AML-193 (cell line): ENCODE measurements at places on chromosomes 1 and 21.

DNA sequence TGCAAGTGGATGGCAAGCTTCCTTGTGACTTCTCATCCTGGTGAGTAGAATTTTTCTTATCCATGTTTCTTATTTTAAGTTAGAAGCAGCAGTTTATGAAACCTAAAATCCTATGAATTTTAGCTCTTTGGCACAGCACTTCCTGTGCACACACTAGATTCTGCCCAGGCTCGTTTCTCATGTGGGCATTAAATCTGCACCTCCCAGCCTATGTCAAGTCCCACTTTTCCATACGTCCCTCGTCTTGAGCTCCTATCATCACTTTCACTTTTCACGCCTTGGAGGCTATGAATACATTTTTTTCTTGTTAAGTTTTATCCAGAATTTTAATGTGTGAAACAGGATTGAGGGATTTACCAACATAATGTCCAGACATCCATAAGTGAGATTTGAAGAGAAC lies 142.1 kb downstream of the MRPS6 start:
- DNase-seq: no peak

DNA sequence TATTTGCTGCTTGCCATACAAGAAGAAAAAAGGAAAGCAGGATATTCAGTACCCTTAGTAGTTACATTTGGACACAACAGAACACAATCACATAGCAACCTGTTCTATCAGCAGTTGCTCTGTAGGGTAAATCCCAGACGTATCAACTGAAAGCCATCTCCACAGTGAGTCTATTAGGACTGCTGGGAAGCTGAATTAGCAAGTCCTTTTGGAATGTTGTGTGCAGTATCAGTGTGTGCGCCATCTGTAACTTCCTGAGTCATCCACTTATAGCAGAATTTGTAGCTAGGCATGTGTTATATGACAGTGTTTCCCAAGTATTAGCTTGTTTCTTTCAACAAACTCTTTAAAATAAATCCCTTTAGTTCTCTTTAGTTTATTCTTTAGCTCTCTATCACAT lies 21.3 kb downstream of the CCDC30 start:
- DNase-seq: no peak

- no peak for DNase-seq
Observed at GRCh38 chr21:37658817-37659458, 257.3 kb downstream of the KCNJ6 start.

DNA sequence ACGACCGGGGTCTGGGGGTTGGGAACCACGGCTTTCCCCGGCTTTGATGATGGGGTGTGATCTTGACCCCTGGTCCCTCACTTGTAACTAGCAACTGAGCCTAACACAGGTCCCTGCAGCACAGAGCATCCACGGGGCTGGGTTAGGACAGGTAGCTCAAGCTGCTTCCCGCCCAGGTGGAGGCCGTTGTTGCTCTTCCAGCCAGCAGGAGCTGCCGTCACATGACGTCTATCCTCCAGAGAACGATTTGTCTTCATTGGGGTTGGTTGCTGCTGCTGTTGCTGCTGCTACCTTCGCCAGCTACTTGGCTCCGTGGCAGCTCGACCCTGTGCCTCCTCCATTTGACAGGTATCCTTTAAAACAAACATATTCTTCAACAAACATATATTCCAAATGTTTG lies 74.3 kb upstream of the ADAR start:
- no peak for DNase-seq

DNA sequence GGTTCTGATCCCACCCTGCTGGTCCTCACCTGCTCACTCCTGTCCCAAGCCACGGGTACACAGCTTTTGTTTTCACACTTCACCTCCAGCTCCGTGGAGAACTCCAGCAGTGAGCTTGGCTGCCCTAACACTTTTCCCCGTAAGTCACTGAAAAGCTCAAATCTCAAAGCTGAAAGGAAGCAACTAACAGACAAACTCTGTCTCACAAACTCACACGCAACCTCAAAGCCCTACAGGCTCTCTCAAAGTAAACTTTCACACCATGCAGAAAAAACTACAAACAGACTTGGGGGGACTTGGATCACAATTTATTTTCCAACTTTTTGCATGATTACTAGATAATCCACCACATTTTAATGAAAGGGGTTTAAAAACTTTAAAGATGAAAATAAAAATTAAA lies 88.3 kb downstream of the AK5 start:
- DNase-seq: no peak

- DNase-seq: no peak
Observed at GRCh38 chr1:60149251-60149650, 75.7 kb upstream of the C1orf87 start.

DNA sequence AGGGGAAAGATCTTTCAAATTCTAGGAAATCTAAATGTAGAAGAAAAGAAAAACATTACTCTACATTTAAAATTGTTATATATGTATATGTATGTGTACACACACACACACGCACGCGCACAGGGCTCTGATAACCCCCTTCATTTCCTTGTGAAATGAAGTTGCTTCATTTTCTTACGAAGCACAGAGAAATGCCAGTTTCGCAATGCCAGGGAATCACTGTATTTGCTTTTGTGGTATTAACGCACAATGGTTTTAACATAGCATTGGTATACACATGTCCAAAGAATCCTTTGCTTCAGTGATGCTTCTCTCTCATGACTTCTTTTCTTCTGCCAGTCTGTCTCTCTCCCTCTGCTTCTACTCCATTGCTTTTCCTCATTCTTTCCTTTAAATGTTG lies 8.4 kb upstream of the DDAH1 start:
- no peak for DNase-seq

DNA sequence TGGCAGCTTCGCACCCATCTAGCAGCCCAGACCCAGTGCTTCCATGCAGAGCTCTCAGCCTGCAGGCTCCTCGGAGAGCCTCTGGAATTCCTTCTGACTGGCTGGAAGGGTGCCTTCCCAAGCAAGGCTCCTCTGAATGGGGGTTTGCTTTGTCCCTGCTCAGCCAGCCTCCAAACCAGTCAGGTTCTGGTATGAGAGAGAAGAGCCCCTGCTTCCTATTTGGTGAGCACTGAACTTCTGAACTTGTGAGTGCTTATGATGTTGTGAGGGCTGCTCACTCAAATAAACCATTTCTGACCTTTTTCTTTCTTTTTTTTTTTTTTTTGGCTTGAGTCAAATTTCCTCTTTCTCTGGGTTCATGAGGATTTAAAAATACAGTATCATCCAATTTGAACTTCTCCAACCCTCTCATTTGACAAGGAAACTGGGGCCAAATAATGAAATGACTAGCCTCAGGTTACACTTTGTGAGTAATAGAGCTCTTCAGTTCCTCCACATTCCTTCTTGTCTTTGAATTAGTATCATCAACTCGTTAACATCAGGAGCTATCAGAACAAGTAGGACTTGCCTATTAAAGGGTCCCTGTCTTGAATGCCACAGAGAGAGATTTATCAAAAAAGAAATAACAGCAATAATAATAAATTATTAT lies 39.6 kb downstream of the GFI1 start:
- no peak for DNase-seq

- DNase-seq: no peak
Observed at GRCh38 chr1:168001213-168001612, 64.3 kb upstream of the MPC2 start.

DNA sequence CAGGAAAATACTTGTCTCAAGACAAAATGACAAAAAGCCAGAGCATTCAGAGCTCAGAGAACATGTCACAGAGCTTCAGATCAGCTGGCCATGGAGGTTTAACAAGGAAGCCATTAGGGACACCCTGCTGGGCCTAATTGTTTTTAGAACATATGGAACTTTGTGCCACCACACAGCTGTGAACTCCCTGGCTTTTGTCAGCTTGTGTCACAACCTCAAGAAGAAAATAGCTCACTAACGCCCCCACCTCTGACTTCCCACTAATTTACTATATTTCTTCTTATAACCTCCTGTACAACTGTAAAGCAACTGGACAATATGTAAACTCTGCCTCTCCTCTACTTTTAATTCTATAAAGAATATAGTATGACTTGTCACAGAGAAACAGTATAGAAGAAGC lies 21.0 kb upstream of the TDRD10 start:
- no peak for DNase-seq

DNA sequence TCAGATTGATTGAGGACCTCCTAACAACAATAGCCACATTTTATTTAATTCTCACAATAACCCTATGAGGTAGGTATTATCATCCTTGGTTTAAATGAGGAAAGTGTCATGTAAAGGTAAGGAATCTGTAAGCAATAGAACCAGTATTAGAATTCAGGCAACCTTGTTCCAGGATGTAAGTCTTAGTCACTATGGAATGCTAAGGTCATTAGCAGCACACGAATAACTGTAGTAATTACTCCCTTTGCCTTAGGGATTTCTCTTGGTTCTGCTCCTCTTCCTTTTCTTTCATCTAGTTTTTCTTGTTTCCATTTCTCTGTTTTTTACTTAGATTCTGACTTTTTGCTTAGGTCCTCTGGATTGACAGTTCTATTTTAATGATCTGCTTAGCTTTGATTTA lies 23.1 kb upstream of the ATP6V1G3 start:
- DNase-seq: no peak

DNA sequence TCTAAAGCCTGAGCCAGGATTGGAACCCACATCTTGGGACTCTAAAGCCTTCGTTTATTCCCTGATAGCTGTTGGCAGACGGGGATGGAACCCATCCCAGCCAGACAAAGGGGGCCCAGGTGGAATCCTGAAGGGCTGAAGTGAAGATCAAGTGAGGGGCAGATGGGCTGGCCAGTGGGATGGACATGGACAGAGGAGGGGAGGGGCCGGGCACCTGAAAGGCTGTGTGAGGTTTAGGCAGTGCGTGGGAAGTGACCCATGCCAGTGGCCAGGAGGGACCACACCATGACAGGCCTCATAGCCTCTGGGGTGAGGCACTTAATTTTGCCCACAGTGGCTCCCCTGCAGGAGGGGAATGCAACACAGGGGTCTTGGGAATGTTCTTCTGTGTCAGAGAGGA lies 44.6 kb upstream of the DMRTB1 start:
- no peak for DNase-seq

DNA sequence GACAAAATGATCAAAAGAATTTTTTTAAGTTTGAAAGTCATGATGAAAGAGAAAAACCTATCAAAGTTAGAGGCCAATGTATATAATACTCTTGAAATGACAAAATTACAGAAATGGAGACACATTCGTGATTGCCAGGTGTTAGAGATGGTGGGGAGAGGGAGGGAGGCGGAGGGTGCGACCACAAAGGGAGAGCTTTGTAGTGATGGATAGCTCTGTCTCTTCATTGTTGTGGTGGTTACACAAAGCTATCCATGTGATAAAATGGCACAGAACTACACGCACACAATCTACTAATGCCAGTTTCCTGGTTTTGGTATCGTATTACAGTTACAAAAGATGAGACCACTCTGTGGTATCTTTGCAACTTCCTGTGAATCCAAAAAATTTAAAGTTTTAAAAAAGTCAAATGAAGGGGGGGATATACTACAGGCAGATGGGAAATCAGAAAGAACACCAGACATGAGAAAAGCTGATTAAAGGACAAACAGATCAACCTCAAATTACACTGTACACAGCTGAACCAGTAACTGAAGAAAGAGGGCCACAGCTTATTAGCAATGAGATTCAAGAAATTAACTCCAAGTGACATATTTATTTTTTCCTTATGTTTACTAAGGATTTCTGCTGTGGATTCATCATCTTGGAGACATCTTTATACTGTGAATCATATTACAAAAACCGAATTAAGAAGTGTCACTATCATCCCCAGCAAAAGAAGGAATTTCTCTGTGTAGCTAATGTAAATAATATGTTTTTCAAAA lies 199.1 kb downstream of the SLC45A1 start:
- DNase-seq: no peak

- DNase-seq: no peak
Observed at GRCh38 chr1:52748119-52748518, 21.9 kb downstream of the ZYG11B start.

DNA sequence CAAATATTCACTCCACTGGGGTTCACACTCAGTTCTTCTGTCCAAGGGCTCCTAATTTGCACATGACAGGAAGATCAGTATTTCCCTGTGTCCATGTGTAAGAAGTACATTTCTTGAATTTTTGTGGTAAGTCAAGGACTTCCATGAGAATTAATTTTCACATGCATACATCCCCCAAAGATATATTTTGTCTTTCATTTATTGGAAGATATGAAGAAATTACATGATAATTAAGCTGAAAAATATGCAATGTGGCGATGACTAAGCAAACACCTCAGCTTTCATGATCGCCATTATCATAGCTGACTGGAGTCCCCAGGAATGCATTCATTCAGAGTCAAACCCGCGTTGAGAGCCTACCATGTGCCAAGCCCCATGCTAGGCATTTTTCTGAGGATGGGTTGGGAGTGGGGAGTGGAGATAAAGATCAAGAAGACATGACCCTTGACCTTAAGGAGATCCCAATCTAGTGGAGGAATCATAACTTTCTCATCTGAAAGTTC lies 104.6 kb upstream of the F3 start:
- no peak for DNase-seq

GRCh38 chr1:233086961-233087881 lies 136.8 kb downstream of the NTPCR start:
- no peak for DNase-seq

- no peak for DNase-seq
Observed at GRCh38 chr1:169090900-169091311, 15.6 kb upstream of the ATP1B1 start.

DNA sequence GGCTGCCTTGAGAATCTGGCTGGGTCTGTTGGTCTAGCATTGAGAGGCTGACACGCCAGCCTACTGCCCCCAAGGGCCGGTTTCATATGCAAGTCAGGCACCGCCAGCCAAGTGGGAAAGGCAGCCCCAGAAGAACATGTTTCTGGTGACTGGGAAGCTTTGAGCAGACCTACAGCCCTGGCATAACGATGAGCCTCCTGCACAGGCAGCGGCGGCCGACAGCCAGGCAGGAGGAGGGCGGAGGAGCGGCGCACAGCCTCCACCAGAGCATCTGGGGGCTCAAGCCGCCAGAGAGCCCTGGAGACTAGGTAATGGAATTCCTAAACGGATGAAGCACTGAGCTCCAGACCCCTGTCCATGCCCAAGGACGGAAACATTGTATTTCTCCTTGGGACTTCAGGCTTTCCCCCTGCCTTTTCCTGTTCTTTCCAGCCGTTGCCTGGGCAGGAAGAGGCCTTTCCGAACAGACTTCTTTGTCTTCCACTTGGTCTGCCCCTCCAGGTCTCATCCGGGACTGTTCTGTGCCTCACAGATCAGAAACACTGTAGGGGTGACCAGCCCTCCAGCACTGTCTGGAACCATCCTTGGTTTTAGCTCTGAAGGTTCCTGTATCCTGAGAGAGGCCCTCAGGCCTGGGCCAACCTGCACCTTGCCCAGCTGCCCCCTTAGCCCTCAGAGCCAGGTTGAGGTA lies 59.5 kb downstream of the IRF2BP2 start:
- DNase-seq: no peak

- DNase-seq: no peak
Observed at GRCh38 chr1:41437011-41437355, 47.5 kb downstream of the EDN2 start.

GRCh38 chr1:14487671-14488070 lies 110.8 kb upstream of the KAZN start:
- DNase-seq: no peak

DNA sequence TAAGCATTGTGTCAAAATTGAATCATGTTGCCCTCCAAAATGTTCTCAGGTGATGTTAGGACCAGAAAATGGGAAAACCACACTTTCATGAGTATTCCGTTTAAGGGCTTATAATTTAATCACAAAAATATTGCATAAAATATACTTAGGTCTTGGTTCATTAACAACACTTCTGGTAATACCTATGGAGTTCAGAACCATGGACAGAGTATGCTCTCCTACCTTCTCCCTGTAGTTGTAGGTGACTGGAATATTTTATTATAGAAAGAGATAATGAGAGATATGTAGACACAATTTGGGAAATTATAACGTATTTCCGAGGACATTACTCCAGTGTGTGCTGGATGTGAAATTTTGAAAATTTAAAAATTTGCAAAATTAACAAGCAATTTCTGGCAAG lies 232.5 kb downstream of the NCAM2 start:
- DNase-seq: no peak

GRCh38 chr1:229893762-229894444 lies 173.1 kb upstream of the GALNT2 start:
- DNase-seq: no peak
